Activated T-helper 9 cell treated with anti-CD3 and anti-CD28 coated beads, Interleukin-2, amount 50 U/mL, for 16 hours (primary cell): ENCODE measurements at places on chromosomes 7 and 10.

- no peak for DNase-seq
Measured at GRCh38 chr7:133108023-133108422, 26.1 kb upstream of the CHCHD3 start.

DNA sequence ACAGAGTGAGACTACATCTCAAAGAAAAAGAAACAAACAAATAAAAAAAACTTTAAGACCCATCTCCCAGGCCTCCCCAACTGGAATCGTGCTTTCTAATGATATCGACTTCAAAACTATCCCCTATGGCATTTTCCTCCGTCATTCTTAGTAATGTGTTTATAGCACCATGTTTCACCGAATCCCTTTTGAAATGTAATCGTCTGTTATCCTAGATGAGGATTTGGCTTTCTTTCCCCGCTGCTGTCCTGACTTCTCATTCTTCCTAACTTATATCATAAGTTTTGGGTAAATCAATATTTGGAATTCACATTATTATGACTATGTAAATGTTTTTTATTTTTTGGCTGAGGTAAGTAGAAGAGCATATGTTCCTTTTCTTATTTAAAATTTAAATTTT, 77.2 kb upstream of the ARHGAP21 start:
- no peak for DNase-seq

DNA sequence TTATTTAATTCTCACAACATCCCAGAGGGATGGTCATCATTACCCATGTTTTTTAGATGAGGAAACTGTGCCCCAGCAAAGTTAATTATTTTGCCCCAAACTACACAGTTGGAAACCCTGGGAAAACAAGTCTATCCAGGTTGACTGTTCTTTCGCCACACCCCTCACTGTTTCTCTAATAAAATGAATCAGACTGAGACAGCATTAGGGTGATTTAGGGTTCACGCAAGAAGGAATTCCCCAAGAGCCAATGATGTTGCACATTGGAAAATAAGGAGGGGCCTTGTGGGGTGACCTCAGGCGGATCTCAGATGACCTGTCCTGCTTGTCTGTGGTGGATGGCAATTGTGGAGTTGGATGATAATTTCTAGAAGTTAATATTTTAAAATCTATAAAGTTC, 135.7 kb upstream of the TBX20 start:
- no peak for DNase-seq

DNA sequence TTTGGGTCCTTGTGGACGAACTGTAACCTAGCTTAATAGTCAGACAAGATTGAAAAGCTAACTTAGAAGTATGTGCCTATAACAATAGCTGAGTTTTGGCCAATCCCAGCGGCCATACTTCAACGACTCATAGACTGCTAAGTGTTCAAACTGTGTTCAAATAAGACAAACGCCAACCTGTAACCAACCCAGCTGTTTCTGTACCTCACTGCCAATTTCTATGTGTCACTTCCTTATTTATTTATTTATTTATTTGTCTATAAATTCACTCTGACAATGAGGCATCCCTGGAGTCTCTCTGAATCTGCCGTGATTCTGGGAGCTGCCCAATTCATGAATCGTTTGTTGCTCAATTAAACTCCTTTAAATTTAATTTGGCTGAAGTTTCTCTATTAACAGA, 21.7 kb downstream of the ST8SIA6 start:
- DNase-seq: no peak

DNA sequence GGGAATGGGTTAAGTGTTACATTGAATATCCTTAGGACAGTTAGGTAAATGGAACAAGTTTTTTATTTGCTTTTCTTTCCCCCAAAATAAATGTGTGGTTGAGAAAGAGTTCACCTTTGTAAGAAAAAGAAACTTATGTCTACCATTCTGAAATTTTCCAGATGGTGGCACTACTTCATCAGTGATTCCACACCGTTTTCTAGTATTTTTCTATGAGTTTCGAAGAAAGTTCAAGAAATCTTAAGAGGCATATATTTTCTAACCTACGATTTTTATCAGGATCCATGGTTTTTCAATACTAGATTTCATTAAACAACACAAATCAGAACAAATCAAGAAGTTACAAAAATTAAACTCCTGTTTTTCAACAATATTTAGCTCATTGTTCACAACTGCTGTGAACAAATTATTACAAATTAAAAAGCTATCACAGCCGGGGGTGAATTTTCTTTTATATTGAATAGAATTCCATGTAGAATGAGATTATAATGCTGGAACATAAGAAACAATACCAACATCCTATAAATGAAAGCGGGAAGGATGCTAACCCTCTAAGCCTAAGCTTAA, 163.1 kb upstream of the NPVF start:
- no peak for DNase-seq

DNA sequence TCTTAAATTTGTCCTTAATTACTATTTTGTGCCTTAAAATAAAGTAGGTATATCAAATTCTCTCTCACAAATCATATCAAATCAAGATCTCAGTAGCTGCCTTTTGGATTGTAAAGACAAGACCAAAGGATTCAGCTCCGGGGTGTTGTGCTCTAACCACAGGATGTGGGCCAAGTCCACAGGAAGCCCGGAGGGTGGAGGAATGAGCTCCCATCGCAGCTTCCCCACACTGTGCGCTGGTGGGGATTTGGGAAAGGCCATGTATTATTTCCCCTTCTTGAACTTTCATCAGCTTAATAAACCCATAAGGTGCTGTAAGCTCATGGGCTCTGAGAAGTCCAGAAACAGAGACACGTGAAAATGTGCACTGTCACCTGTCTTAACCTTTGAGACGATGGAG, 241.6 kb upstream of the TCERG1L start:
- DNase-seq: no peak
